ENCODE measurements at places on chromosomes 1 and 21.

GRCh38 chr21:35940074-35940927 is 120.0 kb downstream of the SETD4 start:
- DNase-seq, result no peak

DNA sequence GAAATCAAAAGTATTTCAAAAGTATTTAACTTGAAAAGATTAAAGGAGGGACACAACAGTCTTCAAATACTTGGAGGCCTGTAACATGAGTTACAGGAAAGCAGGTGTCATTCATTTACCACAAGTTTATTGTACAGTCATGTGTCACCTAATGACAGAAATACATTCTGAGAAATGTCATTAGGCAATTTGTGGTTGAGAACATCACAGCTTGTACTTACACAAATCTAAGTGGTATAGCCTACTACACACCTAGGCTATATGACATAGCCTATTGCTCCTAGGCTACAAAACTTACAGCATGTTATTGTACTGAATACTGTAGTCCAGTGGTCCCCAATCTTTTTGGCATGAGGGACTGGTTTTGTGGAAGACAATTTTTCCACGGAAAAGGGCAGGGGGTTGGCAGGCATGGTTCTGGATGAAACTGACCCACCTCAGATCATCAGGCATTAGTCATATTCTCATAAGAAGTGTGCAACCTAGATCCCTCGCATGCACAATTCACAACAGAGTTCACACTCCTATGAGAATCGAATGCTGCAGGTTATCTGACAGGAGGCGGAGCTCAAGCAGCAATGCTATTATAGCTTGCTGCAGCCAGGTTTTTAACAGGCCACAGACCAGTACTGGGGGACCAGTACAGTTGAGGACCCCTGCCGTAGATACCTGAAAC is 25.0 kb upstream of the PHTF1 start:
- DNase-seq, result no peak

DNA sequence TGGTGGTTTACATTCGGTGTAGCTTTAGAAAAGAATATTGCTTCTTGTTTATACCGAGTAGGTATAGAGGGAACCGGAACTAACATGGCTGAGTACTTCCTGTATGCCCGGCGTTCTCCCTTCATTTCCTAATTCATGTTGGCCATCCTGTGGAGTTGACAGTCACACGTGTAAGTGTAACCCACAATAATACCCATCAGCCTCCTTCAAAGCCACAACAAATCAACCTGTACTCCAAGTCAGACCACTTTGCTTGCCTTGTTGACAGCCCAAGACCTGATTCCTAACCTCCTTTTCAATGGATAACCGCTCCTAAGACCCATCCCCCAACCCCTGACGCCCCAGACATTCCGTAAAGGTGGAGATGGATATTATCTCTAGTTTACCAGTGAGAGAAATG is 42.1 kb downstream of the UBE2U start:
- no peak for DNase-seq

DNA sequence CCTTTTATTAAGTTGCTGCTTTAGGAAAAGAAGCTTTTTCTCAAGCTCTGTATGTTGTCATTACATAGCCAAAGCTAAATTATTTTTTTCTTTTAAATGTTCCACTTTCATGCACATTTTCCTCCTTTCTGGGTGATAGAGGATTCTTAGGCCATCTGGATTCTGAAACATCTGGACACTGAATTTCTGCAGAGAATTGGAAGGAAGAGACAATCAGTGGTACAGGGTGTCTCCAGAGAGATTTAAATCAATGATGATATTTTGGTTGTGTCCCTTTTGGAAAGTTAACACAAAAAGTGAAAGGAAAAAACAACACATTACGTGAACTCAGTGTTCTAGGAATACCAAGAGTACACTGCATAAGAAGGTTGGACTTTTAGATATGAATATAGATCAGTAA is 211.4 kb upstream of the PKN2 start:
- no peak for DNase-seq

DNA sequence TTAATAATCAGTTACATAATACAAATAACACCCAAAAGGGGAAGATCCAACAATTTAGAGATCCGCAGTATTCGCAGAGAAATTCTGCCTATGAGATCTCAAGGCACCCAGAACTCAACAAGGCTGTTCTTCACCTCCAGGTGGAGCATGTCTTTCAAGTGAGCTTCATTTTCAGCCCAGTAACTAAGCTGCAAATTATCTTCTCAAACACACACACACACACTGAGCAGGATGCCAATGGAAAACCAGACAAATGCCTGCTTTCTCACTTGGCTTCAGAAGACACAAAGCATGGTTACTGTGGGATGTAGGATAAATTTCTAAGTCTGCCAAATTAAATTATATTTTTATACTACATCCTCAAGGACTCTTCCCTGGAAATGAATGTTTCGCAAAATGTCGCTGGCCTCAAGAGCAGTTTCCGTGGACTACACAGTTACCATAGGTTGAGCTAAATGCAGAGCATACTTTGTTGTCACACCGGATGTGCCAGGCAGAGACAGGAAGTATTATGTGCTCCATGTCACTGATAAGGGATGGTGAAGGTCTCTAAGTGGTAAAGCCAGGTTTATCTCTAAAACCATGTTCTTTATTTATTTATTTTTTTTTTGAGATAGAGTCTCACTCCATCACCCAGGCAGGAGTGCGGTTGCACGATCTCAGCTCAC is 30.3 kb downstream of the UBR4 start:
- no peak for DNase-seq

GRCh38 chr1:4424766-4425165 is 229.6 kb upstream of the AJAP1 start:
- DNase-seq, result no peak

DNA sequence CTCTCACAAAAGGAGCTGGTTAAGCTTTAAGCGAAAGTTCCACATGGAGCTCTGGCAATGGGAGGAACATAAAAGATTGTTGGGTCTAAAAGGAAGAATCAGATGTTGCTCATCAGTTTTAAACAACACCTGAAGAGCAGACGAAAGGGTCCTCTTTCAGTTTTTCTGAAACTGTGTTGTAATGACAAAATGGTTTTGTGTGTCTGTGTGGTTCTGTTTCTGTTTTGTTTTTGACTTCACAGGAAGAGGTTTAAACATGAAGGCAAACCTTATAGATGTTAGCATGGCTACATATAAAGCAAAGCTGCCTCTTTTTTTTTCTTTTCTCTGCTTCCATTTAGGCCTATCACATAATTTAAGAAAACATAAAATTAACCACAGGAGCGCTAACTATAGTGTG is 136.1 kb downstream of the ZP4 start:
- no peak for DNase-seq

Measured in cortex of kidney (tissue), 1 donor.